ENCODE measurements at places on chromosomes 7 and 10.

GRCh38 chr7:87332321-87332720 lies 13.1 kb upstream of the CROT start:
- DNase-seq: no peak

- no peak for DNase-seq
Measured at GRCh38 chr7:155508376-155509358, 37.7 kb downstream of the CNPY1 start.

DNA sequence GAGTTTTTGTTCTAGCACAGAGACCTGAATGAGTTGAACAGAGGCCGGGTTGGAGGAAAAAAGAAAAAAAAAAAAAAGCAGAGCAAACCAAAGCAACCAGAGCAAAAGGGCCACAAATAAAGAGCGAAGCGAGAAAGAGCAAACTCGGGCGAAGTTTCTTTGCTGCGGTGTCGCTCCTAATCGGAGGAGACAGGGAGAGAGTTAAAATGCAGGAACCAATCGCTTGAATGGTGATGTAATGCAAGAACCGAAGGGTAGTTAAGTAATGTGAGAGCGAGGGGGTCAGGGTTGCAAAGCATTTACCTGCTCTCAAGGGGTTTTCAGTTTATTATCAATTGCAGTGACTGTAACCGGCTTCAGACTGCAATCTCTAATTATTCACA lies 271.7 kb downstream of the TRIL start:
- DNase-seq: peak; percentile 63

- DNase-seq: no peak
Measured at GRCh38 chr10:91032611-91033206, 111.8 kb upstream of the ANKRD1 start.

DNA sequence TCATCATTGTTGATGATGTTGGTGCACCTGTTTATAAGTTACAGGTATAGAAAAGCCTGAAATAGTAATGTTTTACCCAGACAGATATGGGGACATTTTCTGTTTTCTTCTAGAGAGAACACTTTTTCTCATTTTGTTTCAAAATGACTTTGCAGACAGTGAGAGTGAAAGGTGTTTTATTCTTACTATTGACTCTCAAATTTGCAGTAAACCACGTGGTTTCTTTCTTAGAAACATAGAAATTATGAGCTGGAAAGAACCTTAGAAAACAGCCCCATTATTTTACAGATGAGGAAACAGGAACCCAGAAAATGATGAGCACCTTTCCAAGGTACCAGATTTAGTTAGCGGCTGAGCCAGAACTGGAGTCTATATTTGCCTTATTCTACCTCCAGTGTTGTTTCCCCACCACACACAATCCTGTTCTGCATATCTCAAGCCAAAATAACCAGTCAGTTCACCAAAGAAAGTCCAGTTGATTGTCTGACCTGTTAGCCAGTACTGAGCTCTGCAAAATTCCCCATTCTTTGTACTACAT lies 138.9 kb upstream of the AHR start:
- no peak for DNase-seq

- DNase-seq: no peak
Measured at GRCh38 chr7:92415225-92415624, 32.1 kb upstream of the GATAD1 start.

DNA sequence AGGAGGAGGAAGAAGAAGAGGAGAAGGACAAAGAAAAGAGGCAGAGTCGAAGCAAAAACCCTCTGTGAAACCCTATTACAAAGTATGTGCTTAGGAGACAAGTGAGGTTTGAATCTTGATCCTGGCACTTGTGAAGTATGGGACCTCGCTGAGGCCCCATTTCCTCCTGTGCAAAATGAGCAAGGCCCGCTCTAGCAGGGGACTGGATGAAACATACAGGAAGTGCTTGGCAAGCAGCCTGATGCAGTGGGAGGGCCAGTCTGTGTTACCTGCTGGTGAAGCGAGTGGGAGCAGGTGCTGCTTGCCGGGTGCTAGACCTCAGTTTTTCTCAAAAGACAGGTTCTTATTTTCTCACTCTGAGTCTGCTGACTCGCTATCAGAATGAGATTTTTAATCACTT lies 150.4 kb downstream of the JCAD start:
- no peak for DNase-seq

DNA sequence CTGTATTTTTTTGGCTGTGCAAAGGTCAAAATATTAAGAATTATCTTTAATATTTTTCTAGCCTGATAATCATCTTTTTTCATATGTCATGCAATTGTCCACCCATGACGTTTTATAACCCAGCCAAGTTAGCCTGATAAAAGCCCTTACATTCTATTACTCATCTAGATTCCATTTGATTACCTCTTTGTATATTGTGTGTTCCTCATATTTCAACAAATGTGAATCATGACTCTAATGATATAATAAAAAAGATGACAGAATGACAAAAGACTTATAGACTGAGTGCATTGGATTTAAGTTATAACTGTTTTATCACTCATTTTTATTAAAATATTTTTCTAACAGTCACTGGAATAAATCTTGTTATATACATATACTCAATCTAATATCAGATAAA lies 1560.0 kb upstream of the LRRTM3 start:
- DNase-seq: no peak

DNA sequence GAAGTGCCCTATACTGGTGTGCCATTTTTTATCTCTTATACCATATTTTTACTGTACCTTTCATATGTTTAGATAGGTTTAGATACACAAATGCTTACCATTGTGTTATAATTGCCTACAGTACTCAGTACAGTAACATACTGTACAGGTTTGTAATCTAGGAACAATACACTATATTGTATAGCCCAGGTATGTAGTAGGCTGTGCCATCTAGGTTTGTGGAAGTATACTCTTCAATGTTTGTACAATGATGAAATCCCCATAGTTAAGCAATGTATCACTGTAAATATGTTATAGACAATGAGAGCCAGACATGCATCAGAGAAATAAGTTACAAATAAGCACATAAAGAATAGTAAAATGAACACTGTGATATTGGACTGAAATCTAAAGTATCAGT lies 109.1 kb downstream of the IQUB start:
- DNase-seq: no peak

- no peak for DNase-seq
Measured at GRCh38 chr10:7409045-7409731, 1.6 kb downstream of the SFMBT2 start.

DNA sequence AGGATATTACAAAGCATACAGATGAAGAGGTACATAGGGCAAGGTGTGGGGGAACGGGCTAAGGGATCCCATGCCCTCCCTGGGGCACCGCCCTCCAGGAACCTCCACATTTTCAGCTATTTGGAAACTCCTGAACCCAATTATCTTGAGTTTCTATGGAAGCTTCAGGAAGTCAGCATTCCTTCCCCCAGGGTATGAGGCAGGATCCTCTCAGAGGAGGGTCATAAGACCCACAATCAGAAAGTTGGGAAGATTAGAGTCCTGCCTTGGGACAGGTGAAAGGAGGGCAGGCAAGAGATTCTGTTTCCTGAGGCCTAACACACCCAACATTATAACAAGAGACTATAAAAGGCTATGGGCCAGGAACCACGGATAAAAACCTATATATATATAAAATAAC lies 98.0 kb downstream of the RALA start:
- DNase-seq: no peak

- no peak for DNase-seq
Measured at GRCh38 chr7:80885757-80886156, 33.1 kb downstream of the SEMA3C start.

- DNase-seq: no peak
Measured at GRCh38 chr10:104452977-104453376, 99.3 kb downstream of the CFAP58 start.

DNA sequence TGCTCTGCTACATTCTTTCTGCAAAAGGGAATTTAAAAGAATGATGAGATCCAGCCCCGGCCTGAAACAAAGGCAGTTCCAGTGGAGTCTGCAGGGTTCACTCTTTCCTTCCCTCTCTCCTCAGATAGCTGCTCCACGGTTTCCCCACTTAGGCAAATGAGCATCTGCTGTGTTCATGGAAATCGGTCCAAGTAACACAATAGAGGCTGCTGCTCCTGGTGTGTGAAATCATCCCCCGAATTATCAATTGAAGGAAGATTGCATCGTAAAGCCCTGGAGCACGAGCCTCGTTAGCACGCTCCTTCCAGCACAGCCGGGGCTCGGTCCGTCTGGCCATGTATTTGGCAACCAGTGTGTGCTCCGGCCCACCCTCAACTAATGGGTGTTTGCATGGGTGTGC lies 108.3 kb upstream of the DPP6 start:
- DNase-seq: peak; percentile 8

- no peak for DNase-seq
Measured at GRCh38 chr10:45461034-45461433, 87.0 kb downstream of the ALOX5 start.

GRCh38 chr7:44411306-44411705 lies 79.2 kb downstream of the NUDCD3 start:
- no peak for DNase-seq

- no peak for DNase-seq
Measured at GRCh38 chr10:66025186-66025585, 900.6 kb upstream of the LRRTM3 start.

DNA sequence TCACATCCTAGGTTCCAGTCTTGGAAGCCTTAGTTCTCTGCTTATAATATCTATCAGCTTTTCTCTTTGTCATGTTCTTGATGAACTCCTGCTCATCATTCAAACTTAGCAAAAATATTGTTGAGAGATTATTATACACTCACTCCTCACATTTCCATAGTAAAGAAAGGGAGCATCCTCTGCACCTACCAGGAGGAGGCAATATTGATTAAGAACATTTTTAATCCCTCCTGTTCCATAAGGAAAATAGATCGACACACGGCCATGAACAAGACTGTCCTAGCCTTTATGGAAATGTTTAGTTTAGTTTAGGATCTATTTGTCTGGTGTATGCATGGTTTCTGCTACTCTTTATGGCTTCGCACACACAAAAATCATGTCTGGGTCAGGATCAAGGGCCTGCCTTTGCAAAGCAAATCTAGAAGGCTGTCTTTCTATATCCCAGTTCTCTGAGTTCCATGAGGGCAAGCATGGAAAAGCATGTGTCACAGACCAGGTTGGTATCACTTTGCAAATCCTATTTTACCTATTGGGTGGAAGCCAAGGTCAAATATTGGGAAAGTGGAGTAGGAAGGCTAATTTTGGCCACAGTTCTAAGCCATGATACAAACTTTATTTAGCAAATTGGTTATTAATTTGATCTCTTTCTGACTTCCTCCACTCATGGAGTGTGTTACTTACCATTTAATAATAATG lies 164.4 kb downstream of the MDFIC start:
- no peak for DNase-seq

DNA sequence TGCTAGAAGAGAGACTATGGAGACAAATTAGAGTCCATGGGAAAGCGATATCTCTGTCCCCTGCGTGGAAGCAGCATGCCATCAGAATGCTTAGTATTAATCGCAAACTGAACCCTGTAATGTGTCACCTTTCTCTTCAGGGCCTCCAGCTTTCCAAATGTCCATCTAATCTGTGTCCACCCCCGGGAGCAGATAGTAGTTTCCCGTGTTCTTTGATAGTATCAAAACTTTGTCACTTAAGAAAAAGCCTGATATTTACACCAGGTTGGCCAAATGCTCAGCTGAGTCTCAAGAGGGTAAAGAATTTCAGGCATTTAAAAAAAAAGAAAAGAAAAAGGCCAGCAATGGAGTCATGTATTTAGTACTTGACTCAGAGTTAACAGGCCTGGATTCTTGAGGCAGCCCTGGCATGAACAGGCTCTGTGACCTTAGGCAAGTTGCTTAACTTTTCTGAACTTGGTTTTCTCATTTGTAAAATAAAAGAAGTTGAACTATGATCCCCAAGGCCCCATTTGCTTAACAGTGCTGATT lies 10.4 kb upstream of the GSAP start:
- no peak for DNase-seq

- peak; percentile 82 for DNase-seq
Measured at GRCh38 chr10:89207181-89207800, at the start of gene CH25H. Gene CH25H (minus strand): TSS chr10:89207317. CDS start chr10:89207292, 25 bp downstream.

- no peak for DNase-seq
Measured at GRCh38 chr10:33800986-33801385, 466.5 kb upstream of the NRP1 start.

GRCh38 chr10:117221156-117221711 lies 19.7 kb upstream of the SLC18A2 start:
- no peak for DNase-seq

DNA sequence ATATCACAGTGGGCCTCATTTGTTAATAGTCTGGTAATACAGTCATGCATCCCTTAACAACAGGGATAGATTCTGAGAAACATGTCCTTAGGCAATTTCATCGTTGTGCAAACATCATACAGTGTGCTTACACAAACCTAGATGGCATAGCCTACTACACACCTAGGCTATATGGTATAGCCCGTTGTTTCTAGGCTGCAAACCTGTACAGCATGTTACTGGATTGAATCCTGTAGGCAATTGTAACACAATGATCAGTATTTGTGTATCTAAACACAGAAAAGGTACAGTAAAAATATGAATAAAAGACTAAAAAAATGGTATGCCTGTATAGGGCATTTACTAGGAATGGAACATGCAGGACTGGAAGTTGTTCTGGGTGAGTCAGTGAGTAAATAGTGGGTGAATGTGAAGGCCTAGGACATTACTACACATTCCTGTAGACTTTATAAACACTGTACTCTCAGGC lies 12.0 kb upstream of the RHOBTB1 start:
- DNase-seq: no peak

DNA sequence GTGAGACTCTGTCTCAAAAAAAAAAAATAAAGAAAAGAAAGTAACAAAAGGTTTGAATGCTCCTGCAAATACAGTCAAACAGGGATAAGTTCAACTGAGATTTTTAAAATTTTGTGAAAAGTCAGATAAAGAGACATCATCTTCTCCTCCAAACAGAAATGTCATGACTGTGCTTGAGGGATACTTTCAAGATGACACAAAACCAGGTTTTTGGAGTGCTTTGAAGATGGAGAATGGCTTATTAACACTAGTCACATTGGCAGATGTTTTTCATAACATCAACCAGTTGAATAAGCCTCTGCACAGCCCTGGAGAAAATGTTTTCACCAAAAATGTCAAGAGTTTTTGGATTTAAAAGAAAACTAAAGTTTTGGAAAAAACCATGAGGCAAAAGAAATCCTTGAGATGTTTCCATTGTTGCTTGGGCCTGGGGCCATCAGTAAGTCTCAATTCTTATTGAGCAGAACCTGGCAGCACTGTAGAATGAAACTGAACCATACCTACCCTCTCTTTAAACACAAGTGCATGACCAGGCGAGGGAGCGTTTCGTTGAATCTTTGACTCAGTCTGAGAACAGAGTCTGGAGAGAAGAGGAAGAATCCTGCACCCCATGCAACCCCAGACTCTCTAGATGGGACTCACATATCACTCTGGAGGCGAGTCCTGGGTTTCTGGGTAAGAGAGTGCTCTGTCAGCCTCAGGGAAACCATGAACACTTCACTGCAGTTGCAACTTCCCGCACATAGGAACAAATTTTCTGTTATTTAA lies 37.4 kb upstream of the PRKCQ start:
- no peak for DNase-seq
